ENCODE measurements at places on chromosomes 3 and 15.

DNA sequence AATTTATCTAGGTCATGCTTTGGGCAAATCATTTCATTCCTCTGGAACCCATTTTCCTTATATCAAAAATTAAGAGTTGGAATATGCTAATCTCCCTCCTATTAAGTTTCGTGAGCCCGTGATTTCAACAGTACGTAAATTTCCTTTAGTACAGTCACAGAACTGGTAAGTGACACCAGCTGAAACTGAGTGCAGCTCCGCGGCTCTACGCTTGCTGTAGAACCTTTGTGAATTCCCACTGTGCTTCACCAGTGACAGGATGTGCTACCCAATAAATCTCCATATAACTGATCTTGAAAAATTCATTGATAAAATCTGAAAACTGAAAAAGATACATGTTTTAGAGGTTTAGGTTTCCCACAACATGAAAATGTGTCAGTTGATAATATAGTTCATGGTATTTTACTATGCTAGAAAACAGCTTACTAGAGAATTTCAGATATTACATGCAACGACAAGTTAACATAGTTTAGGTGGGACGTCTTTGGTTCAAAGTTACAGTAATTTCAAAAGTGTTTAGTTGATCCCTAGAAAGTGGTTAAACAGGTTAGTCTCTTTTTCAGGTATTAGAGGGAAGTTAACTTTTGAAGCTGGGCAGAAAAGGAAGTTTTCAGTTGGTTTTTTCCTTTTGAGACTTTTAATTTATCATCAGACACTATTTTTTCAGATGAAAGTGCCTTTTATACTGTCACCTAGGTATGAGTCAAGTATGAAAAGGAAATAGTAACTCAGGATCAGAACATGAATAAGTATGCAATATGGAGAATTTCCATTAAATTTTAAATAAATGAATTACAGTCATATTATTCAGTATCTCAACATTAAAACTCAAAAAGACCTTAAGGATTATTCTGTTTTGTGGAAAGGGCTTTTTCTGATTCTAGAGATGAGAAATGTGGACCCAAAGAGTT is 57.0 kb downstream of the PPARG start:
- no peak for DNase-seq

- peak; percentile 77 for DNase-seq
Measured at GRCh38 chr15:35306361-35306981, 221.4 kb upstream of the NANOGP8 start.

- DNase-seq = no peak
Measured at GRCh38 chr3:49701388-49702077, 12.2 kb downstream of the RNF123 start.

- DNase-seq = no peak
Measured at GRCh38 chr3:46065294-46065705, 38.0 kb upstream of the XCR1 start.

DNA sequence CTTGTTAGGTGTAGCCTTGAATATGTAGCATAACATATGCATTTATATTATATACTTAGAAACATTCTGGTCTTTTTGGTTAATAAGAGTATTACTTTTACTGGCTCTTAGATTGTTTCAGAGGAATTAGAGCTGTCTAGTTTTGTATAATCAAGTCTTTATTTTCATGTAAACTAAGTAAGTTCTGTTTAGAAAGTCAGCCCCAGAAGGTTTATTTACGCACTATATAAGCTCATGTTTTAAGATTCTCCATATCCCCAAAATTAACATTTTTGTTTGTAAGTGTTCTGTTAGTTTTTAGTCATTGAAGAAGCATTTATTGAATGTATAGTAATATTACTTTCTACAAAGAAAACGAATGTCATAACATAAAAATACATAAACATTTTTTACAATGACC is 158.1 kb downstream of the HCN4 start:
- DNase-seq = no peak

GRCh38 chr3:13764161-13764560 is 115.7 kb downstream of the WNT7A start:
- DNase-seq = no peak

DNA sequence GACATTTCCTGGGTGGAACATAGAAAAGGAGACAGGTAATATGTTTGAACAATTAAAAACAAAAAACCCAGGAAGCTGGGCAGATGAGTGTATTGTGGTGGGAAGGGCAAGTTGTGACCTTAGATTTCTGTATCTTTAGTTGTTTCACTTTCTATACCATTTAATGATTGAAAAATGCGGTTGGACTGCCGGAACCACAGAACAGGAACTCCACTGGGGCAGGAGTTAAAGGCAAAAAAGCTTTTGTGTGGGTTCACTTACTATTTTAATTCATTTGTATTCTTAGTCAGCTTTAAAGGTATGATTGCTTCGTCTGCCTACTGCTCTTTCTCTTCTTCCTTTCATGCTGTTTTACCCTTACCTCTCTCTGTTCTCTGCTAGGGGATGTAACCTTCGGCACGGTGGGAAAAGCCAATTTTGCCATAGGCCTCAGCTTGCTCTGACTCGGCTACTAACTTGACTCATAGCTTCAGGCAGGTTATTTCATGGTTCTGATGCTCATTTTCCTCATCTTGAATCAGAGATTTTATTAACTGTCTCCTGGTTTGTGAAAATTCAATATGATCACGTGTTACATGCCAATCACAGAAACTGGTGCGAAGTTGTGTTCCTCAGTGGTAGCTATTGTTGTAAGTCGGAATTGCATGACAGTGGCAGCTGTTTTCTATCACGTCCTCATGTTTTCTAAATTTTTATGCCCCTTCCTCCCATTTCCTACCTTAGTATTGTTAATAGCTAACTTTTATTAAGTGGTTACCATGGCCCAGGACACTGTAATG is 1.6 kb upstream of the MCTP2 start:
- no peak for DNase-seq

DNA sequence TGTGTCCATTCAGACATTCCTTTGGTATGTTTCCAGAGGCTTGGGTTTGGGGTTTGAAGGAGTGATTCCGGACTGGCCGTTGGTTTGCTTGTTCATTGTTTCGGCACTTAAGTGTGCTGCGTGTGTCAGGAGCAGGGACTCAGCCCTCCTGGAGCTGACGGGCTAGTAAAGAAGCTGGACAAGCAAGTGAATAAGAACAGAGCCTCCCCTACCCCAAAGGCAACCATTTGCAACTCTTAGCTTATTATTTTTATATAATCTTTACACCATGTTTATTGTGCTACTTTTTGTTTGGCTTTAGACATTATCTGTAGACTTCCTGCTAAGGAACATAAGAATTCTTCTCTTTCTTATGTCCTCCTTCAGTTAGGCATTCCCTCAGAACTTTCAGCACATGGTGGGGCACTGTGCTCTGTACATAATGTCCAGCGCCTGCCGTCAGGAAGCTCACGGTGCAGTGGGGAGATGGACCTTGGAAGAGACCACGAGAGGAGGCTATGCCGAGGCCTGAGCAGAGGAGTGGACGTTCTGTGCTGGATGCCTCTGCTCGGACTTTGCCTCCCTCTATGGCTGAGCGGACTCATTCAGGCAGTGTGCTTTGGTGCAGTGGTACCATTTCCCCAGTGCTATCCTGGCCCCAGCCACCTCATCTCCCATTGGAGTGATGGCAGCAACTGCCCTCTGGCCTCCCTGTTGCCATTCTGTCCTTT is 65.4 kb downstream of the EEFSEC start:
- no peak for DNase-seq

GRCh38 chr3:77147836-77148578 is 108.1 kb downstream of the ROBO2 start:
- DNase-seq = no peak

DNA sequence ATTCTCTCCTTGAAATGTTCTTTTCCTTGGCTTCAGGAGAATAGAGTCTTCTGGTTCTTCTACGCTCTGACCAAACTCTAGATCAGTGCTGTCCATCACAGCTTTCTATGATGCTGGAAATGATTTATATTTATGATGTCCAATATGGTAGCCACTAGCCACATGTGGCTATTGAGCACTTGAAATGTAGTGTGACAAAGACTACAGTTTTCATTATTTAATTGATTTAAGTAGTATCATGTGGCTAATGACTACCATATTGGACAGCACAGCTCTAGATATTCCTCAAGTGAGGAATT is 2.9 kb downstream of the LNP1 start:
- DNase-seq = no peak

DNA sequence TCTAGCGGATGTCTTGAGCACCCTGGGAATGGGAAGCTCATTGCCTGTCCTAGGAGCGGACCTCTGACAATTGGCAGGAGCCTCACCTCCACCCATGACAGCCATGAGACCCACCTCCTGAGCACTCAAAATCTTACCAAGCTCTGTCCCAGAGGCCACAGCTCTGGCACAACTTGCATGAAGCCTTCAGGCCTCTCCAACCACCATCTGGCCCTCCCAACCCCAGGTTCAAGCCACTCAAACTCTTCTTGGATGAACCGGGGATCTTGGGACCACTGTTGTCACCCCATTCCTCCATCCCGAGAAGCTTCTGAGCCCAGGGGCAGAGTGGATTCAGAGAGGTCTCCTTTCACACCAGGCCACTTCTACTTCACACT is 1.5 kb downstream of the VIPR1 start:
- no peak for DNase-seq

DNA sequence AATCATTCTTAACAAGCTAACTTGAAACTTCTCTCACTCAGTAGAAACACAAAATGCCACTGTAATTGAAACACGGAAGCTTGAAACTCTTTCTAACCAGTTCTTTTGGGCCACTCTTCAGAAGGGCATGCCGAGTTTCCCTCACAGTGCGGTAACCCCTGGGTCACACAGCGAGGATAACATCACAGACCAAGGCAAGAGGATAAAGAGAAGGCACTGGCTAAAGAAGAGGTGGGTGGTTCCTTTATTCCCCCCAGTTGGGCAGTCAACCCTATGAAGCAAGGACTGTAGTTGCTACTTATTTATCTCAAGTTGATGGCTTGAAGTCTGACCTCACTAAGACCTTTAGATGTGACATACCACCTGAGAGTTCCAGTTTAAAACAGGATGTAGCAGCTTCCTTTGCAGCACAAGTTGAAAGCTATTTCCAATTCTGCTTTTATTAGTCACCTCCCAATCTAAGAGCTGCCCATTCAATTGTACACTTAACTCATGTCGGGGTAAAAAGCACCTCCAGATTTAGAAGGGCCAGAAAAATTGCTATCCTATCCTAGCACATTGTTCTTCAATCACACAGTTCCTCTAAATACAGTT is 272.4 kb downstream of the TIGIT start:
- no peak for DNase-seq

- peak; percentile 36 for DNase-seq
Measured at GRCh38 chr3:188154809-188155574, 1.0 kb downstream of the LPP start.

GRCh38 chr3:101849714-101850245 is 466 bp downstream of the NFKBIZ start:
- DNase-seq = no peak

DNA sequence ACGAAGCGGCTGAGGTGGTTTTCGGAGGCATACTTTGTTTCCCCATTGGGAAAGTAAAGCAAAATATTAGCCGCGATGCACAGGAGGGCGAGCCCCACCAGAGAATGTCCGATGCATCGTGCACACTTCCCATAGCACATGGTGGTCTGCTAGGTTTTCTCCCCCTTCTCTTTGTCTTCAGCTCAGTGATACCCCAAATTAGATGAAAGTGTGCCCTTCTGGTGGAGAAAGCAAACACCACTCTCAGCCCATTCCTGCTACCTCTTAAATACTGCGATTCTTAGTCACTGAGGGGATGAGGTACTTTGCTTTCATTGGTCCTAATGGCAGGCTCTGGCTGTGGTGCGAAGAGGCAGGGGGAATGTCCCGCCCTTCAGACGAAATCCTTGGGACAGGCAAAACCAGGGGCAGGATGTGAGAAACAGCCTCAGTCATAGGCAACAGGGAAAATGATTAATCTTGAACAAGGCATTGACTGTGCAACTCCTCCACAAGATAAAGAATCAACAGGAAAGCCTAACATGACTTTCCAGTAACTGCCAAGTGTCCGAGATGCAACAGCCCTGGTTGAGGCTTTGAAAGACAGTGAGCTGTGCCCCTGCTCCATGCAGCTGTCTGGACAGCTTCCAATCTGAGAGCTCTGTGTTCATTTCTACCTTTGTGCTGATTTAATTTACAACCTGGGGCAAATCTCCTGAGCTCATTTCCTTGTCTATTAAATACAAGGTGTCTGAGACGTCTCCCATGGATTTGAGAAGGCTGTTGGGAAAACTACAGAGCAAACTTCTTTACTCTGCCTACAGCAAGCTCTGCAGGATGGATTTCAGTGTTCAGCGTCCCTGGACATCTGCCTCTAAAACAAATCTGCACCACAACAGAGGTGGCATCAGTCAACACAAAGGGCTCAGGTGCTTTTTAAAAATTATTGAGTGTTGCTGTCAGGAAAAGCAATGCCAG is at the start of gene TM4SF1:
TSS of gene TM4SF1 (minus strand) at position 242 of the 957 bp plus-strand sequence. CDS start at position 140, 102 bp downstream.
- peak; percentile 79 for DNase-seq

DNA sequence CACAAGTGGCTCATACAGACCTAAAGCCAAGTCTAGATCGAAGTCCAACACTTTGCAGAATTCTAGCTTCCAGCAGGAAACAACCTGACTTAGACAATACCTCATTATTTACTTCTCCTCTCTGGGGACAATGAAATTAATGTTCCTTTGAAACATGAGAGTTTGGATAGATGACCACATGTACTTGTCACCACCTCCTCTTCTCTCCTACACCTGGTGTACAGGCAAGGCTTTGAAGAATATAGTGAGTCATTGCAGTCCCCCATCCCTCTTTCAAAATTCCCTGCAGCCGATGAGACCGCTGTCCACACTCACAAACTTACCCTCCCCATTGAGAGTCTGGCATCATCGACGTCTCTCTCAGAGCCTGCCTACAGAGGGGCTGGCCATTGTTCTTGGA is 189.0 kb upstream of the HES1 start:
- DNase-seq = no peak

DNA sequence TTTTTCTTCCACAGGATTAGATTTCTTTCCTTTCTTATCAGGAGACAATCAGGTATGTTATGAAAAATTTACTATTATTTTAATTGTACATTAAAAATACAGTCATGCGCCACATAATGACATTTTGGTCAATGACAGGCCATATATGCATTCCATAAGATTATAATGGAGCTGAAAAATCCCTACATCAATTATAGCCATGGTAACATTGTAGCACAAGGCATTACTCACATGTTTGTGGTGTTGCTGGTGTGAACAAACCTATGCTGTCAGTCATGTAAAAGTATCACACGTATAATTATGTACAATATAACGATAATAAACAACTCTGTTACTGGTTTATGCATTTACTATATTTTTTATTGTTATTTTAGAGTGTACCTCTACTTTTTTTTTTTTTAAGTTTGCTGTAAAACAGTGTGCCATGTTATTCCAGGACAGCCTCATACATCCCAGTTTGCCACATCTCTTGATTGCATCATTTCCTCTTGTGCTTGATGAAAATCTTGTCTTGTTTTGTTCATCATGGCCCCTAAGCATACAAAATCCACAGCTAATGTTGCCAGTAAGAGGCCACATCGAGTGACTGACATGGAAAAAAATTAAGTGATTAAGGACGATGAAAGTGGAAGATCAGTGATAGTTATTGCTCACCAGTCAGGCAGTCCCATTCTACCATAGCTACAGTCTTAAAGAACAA is 21.4 kb downstream of the CALML4 start:
- DNase-seq = peak; percentile 58

All from fibroblast of skin of scalp (primary cell).